ENCODE measurements at places on chromosomes 2 and 18.

DNA sequence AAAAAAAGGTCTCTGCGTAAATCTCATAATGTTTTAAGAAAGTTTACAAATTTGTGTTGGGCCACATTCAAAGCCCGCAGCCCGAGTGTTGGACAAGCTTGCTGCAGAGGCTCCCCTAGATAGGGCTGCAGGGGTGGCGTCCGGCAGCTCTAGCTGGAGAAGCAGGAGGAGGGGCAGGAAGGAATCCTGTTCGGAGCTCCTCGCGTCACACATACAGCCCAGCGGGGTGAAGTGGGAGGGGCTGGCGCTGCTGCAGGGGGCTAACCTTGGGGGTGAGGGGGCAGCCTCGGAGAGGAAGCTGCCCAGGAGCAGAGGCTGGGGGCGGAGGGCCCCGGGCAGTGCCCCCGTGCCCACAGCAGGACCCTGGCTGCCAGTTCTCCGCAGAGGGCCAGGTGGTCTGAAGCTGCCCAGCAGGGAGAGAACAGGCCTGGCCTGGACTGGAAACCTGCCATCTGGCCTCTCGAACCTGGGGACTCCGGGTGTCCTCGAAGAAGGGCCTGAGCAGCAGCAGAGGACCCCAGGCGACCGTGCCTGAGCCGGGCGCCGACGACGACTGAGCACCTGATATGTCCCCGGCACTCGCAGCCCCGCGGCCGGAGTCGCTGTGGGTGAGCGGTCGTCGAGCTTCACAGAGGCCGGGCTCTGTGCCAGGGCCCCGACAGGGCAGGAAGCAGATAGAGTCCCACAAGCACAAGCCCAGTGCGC is 2.6 kb upstream of the GPR35 start:
- DNase-seq: no peak

DNA sequence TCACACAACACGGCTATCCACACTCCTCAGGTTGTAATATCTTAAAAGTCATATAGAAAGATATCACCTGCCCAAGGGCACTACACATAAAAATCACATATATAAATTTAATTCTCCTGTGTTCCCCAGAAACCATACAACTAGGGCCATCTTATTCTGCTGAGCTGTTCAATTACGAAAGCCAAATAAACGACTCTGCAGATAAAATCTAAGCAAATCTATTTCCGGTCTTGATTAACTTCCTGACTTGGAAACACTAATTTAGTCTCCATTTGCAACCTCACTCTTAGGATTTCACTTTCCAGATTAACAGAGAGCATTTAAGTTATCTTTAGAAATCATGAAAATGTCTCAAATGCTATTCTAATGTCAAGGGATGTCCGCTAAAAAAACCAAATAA is 23.9 kb upstream of the STK17B start:
- no peak for DNase-seq

DNA sequence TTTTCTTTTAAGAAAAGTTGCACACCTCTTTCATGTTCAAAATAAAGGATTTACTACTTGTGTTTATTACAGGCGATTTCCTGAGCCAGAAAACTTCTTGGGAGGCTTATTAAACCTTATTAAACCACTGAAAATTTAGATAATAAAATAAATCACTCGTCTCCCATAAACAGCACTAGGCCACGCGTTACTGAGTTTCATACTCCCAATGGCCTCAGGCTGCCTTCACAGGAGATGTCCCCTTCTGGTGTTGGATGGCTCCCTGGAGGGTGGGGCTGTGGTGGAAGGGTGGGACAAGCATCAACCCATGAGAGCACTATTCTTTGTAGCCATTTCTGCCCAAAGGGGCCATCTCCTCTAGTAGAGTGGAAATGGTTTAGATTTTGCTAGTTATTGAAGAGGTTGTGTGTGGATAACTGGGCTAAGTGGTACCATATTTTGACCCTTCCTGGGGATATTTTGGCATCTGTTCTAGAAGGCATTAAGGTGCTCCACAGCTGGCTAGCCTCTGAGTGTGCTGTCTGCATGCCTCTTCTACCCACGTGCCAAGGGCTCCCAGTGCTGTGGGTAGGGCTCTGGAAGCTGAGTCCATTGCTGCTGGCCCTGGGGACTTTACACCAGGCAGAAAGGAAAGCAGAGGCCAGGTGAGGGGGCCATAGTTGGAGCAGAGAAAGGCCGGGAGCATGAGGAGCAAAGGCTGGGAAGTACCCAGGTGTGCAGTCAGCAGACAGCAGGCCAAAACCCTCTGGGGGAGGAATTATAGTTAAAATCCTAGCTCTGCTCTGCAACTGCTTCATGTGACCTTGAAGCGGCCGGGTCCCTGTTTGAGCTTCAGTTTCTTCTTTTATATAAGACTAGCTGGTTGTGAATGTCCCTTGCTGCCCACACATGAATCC is 121.7 kb upstream of the SMAD2 start:
- no peak for DNase-seq

DNA sequence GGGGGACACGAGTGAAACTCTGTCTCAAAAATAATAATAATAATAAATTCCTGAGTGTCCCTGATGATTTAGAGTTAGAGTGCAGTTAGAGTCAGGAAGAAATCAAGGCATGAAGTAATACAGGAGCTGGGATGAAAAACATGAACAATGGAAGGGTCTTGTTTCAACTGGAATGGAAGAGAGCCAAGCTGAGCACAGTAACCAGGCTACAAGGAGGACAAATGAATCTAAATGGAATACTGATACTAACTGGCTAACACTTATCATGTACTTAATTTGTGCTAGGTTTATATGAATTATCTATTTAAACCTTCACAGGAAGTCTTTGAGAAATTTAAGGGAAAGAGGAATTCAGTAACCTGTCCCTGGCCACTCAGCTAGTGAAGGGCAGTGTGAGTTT is 38.8 kb upstream of the PSME4 start:
- no peak for DNase-seq

DNA sequence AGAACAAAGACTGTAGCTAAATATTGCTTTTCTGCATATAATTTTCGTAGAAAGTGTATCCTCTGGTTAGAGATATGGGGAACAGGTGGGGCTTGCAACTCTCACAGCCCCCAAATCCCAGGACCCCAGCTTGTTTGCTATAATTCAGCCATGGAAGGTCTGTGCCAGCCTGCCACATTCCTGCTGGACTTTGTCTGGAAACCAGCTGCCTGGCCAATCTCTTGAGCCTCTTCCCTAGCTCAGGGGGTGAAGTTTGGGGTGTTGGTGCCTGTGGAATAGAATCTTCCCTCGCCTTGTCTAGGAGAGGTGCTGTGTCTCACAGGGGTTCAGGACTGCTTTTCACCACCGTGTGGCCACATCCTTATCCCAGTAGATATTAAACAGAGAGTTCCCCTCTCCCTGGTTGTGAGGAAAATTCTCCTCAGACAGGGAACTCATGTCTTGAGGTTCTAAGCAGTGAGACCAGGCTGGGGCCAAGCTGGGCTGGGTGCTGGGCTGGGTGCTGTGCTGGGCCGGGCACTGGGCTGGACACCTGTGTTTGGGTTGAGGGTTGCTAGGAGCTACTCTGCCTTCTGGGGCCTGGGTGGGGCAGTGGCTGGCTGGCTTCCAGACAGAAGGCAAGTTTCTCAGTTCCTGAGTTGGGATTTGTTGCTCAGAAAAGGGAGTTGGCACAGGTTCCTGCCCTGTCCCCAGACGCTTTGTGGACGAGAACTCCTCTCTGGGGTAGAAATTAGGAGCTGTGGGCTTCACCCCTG is 12.3 kb downstream of the TOGARAM2 start:
- DNase-seq: no peak

DNA sequence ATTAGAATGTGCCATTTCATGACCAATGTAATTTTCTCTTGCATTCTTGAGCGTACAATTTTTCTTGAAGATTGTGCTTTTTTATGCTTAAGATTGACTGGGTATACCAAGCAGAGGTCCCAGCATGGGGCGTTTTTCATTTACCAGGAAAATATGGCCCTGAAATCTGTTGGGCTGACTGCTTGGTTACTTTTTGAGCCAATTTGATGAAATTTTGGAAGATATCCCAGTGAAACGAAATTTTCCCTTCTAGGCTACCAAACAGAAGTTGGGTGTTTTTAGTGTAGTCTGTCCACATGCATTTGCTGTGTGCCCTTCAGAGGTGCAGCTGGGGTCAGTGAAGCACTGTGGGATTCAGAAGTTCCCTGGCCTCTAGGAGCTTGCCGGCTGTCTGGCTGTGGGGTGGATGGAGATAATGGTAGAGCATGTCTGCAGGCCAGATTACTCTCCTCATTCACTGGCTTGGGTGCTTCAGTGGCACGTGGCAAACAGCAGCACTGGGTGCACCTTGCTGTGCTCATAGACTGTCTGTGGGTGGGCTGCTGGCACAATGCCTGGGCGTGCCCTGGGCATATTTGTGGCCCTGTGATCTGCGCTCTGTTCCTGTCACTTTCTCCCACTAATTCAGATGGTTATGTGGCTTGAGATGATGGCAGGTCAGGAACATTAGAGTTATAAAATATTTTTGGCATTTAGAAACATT is 73.3 kb downstream of the LDLRAD4 start:
- DNase-seq: no peak

- DNase-seq: no peak
Observed at GRCh38 chr2:6806604-6807003, 59.1 kb downstream of the CMPK2 start.

GRCh38 chr2:119480718-119481142 is 43.6 kb downstream of the SCTR start:
- DNase-seq: no peak

DNA sequence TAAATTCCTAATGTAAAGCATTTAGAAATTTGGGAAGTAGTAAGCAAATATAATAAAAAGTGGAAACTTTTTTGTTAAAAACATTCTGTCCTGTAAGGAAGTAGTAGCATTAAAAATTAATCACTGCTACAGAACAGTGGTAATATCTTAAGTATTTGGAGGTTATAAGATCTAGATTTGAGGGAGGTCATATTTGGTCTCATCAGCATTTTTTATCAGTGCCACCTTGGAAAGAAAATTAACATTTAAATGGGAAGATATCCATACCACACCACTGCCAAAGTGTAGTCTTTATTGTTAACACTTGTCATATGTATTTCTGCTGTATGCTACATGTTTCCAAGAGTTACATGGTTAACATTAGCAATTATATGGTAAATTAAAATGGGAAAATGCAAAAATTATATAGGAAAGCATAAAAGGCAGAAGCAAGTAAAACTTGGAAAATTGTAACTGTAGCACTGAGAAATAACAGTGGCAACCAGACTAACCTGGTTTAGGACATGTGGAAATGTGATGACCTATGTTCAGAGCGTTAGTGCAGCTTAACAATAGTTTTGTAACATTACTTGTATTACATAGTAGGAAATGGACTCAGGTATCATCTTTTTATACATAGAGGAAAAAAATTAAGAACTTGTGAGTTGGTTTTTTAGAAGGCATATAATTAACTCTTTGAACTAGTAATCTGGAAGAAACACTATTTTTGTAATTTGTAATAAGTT is 47.2 kb downstream of the CLIP4 start:
- no peak for DNase-seq

DNA sequence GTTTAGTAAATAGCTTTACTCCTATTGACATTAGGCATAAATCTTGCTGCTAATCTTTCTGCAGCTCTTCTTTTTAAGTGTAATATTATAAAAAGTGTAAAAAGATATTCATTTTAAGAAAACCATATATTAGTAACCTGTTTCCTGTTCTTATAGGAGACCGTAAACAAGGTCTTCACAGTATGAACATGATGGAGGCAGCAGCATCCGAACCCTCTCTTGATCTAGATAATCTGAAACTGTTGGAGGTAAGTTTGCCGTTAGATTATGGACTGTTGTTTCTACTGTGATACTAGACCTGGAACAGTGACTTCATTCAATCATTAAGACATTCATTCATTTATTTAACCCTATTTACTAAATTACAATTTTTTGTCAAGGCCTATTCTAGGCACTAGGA is 120.0 kb upstream of the FAM117B start:
- no peak for DNase-seq

DNA sequence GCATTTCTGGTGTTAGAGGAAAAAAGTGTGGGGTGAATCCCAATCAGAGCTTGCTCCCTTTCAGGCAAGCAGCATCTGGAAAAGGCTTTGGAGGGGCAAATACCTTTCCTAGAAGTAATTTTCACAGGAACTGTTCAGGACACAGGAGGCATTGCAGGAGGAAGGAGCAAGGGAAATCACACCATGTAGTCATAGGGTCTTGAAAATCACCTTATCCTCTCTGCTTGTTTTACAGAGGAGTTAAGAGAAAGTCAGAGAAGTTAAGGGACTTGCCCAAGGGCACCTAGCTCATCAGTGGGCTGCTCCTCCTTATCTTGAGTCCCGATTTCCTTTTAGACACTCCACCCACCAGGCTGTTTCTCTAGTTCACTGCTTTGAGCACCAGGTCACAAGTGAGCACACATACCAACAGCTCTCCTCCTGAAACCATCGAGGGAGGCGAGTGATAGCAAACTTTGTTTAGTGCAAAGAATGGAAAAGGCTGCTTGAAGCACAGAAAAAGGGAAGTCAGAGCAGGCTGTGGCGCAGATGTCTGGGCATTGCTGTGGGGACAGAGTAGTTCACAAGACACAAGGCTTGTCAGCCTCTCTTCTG is 89.2 kb upstream of the CXCR4 start:
- DNase-seq: no peak

DNA sequence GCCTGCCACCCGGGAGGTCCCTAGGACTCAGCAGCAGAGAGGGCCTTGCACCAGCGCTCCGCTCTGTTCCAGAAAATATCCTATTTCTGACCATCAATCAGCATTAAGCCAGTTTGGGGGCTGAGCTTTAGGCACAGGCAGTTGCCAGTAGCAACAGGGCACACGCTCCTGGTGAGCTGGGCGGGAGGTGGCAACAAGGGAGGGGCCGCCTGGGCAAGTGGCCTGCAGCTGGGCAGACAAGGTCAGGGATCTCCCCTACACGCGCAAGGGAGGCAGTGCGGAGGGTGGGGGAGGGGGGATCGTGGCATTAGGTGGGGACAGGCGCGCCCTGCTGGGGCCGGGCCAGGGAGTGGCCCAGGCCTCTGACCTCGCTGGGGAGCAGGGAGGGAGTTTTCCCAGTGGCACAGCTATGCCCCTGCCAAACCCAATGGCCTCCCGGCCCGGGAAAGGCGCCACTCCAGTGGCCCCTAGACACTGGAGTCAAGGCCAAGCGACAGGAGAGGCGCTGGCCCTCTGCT is 302.8 kb downstream of the NCKAP5 start:
- no peak for DNase-seq

DNA sequence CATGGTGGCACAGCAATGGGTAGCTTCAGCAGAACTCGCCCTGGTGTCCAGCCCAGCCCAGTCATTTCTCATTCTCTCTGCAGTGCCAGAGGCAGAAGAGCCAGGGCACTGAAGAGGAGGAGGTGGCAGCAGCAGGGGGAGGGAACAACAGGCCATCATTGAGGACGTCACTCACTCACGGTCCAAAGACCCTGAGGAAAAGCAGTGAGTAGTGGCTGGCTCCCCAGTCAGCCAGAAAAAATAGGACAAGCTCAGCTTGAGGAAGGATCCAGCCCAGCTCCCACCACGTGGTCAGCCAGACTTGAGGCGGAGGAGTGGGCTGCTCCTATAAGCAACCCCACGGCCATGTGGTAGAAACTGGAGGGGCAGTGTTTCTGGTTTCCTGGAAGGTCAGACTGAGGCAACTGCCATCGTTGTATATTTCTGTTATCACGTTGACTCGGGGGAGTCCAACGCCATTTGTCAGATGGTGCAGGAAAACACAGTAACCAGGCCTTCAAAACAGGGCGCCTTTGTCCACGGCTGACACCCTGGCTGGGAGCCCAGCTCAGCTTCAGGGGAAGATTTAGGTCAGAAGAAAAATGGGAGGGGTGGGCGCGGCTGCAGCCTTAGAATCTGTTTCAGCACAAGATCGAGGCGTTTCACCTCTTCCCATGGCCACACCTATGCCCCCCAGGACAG is 19.0 kb upstream of the TMEM247 start:
- no peak for DNase-seq

Measured in brain microvascular endothelial cell (primary cell).